Fibroblast of mammary gland (primary cell): ENCODE measurements at places on chromosomes 11 and 22.

DNA sequence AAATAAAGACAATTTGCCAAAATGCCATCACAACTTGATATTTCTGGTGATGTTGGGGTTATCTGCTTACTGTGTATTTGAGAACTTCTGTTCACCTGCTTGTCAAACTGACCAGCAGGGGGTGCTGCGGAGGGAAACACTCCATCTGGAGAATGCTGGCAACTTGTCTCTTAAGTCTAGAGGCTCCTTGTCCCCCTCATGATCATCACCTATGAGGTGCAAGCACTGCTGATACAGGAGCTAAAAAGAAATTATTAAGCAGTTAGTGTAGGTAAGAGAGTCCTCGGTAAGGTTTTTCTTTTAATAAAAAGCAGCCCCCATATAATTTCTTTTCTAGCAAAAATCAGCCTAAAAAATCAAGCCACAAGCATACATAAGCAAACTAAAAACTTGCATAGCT, 32.7 kb upstream of the GLYATL1B start:
- peak; percentile 57 for DNase-seq

DNA sequence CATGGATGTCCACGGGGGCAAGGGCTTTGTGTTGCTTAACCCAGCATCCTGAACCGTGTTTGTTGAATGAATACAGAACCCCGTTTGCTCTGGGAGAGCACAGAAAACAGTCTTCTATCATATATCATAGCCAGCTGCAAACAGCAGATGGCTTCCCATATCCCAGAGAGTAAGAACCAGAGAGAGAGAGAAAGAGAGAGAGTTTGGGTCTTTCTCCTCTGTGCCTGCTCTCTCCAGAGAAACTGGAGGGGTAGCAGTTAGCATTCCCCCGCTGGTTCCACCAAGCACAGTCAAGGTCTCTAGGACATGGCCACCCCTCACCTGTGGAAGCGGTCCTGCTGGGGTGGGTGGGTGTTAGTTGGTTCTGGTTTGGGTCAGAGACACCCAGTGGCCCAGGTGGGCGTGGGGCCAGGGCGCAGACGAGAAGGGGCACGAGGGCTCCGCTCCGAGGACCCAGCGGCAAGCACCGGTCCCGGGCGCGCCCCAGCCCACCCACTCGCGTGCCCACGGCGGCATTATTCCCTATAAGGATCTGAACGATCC, 440 bp upstream of the TIMP3 start:
- no peak for DNase-seq

- no peak for DNase-seq
These were observed 17.0 kb downstream of the CRYBB2 start for GRCh38 chr22:25236417-25236816.

DNA sequence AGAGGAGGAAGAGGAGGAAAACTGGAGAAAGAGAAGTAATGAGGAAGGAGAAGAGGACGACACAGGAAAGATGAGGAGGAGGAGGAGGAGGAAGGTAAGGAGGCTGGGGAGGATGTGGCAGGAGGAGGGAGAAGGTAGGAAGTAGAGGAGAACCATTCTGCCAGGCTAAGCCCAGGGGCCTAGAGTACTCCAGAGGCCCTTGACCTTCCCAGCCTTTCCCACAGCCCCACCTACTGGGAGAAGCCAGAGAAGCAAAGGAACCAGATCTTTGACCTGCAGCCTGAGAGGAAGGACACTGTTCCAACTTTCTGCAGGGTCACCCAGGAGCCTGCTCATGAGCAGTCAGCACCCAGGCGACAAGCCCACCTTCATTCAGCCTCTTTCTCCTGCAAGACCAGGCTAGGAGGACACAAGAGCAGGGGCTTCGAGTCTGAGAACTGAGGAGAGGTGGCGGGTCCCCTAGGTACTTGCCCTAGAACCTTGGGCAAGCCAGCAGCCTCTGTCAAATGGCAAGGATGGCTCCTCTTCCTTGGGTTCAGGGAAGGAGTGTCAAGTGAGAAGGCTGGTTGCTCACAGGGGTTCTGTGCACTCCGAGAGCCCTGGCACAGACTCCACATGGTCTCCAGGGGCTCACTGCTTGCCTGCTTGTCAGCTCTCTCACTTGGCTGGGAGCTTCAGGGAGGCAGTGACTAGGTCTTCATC, 27.9 kb upstream of the OAF start:
- peak; percentile 72 for DNase-seq

GRCh38 chr22:42909363-42910058, 52.4 kb upstream of the ARFGAP3 start:
- DNase-seq = no peak

DNA sequence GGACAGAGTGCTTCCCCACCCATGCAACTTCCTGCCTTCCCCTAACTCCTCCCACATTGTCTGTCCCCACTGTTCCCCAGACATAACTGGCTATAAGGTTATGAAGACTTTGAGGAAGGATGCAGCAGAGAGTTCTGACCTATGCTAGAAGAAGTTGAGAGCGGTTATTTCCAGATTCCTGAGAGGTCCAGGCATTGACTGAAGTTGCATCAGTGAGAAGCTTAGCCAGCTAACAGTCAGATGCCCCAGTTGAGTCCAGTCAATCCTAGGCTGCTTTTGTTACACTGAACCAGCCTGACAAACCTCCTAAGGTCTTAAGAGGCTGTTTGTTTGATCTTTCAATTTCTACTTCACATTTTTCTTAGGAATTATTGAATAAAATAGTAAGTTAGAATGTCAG, 937.9 kb upstream of the CCDC90B start:
- no peak for DNase-seq

- DNase-seq = no peak
These were observed 7.3 kb upstream of the CRYBB3 start for GRCh38 chr22:25192406-25192805.

- no peak for DNase-seq
These were observed 3.9 kb downstream of the RHBDD3 start for GRCh38 chr22:29263791-29264276.

DNA sequence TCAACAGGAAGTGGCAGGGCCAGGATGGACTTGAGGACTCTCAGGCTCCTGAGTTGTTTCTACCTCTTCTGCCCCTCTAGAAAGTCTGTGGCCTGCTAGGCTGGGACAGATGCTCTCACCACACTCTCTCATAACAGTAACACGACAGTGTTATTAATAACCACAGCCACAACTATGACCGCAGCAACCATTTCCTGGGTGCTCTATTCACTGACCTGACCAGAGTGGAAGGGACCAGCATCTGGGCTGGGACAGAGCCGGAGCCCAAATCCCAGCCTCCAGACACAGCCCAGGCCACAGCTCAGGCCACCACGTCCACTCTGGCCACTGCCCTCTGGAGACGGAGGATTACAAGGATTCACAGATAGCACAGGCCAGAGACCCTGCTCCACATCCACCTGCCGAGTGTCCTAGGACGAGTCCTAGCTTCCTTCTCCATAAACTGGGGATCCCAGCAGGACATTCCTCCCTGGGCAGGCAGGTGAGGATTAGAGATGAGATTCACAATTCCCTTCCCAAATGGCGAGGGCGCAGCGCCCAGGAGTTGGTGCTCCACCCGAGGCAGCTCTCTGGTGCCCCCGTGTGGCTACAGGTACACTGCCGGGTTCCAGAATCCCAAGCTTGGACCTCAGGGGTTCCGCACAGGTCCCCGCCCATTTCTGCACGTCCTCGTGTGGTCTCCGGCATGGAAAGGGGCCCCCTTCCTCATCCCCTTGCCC, 7.1 kb downstream of the PNPLA5 start:
- DNase-seq = peak; percentile 49
